Hematopoietic multipotent progenitor cell treated with erythropoietin and hydrocortisone succinate and interleukin-3 and kit ligand, for 15 days (in vitro differentiated cells): ENCODE measurements at places on chromosomes 3 and 15.

- no peak for DNase-seq
Observed at GRCh38 chr3:82581350-82581749, 819.9 kb upstream of the GBE1 start.

DNA sequence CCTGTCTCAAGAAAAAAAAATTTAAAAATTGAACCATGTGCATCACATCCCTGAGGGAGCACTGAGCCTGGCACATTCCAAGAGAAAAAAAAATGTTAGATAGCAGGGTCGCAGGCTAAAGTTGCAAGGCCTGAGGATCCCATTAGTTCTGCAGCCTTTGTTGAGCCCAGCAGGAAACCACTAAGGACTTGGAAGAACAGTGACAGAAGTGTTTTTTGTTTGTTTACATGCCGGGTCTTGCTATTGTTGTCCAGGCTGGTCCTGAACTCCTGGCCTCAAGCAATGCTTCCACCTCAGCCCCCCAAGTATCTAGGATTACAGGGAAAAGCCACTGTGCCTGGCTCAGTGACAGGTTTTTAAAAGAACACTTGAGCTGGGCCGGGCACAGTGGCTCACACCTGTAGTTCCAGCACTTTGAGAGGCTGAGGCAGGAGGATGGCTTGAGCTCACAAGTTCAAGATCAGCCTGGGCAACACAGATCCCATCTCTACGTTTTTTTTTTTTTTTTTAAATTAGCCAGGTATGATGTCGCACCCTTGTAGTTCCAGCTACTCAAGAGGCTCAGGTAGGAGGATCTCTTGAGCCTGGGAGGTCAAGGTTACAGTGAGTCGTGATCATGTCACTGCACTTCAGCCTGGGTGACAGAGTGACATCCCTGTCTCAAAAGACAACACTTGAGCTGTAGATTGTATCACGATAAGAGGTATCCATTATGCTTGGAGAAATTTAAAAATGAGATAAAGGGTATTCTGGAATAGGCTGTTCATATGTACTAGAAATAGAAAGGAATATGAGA, 15.2 kb downstream of the CHAC1 start:
- DNase-seq, result no peak

DNA sequence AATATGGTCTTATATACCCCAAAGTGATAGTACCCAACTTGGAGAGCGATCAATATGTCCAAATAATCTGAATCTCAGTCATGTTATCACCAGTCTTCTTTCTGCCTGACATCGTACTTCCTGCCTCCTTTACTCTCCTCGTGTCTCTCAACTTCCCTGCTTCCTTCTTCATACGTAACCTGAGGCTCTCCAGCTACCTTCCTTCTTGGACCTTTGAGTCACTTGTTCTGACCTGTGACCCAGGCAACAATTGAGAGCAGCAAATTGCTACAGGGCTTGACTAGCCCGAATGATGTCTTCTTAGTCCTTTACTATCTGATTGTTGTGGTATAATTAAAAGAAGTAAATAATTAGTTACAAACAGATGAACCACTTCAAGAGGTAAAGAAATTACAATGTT, 145.9 kb upstream of the MBNL1 start:
- DNase-seq, result no peak

DNA sequence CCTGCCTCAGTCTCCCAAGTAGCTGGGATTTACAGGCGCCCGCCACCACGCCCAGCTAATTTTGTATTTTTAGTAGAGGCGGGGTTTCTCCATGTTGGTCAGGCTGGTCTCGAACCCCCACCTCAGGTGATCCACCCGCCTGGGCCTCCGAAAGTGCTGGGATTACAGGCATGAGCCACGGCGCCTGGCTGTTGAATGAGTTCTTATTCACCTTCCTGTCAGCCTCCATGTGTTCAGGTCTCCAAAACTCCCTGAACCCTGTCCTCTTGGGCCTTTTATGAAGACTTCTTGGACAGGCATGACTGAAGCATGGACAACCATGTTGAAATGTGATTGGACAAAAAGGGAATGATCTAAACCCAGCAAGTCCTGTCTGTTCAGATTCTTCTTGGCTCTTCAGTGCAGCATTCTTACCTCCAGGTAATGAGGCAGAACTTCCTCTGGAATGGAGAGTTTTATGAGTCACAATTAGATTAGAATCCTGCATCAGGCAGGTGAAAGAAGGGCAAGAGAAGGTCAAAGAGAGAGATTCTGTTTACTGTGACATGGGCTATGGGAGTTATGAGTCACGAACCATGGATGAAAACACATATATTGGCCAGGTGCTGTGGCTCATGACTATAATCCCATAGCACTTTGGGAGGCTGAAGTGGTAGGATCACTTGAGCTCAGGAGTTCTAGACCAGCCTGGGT, 23.1 kb upstream of the EIF4A2 start:
- DNase-seq, result no peak

GRCh38 chr3:69540706-69541581, 155.1 kb upstream of the FRMD4B start:
- no peak for DNase-seq
